ENCODE measurements at places on chromosomes 3 and 15. TPM values are rescaled to one million over a fixed set of nuclear protein-coding genes. Genes with fewer than 3 reads are reported as not detected.

- no peak for DNase-seq
Observed at GRCh38 chr15:31302029-31302657, 24.5 kb upstream of the KLF13 start.

Gene FBXW12
- not detected for total RNA-seq

DNA sequence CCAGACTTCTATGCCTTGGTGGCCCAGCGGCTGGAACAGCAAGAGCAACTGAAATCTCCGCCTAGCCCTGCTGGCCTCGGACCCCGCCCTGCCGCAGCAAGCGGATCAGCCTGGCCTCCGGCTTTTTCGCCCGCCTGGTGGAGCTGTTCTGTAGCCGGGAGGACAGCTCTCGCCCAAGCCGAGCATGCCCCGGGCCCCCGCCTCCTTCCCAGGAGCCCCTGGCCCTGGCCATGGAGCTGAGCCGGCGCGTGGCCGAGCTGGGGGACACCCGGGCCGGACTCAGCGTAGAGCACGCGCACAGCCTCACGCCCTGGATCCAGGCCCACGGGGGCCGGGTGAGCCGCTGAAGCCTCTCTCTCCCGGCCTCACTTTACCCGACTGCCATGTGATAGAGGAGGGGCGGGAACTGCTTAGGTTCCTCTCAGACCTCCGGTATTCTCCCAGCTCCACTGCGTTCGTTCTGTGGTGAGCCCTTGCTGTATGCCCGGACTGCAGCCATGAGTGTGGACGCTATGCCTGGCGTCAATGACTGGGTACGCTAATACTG is 24.1 kb upstream of the MRPL3 start:
- no peak for DNase-seq

- peak; percentile 50 for DNase-seq
Observed at GRCh38 chr15:65939901-65940617, 70.8 kb downstream of the RAB11A start.

Data from Caki2 (cell line).